ENCODE measurements at places on chromosomes 12 and 14.

GRCh38 chr12:123891011-123891410 lies 81.6 kb downstream of the CCDC92 start:
- no peak for DNase-seq

DNA sequence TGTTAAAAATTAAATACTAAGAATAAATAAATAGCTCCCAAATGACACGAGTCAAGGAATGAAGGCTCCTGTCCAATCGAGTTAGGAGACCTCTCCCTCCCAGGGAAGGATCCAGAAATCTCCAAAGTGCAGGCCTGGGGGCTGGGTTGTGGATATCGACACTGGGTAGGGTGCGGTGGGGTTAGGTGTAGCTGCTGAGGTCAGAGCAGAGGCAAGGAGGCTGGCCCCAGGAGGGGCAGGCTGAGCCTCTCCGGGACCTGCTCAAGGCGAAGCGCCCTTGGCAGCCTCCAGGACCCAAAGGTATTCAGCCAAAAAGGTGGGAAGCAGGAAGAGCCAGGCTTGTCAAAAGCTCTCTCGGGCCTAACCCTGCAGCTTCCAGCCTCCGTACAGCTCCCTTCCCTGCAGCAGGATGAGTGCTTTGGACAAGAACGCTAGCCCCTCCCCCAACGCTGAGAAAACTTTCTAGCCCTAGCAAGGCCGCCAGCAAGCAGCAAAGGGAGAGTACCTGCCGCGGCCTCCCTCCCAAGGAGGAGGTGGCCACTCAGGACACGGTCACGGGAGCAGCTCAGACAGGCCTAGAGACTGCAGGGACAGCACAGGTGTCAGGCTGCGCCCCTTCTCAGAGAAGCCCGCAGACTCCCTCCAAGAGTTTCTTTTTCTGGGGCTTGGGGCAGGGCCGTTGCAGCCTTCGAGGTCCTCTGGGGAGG lies 3.7 kb upstream of the PNMA1 start:
- DNase-seq: no peak

DNA sequence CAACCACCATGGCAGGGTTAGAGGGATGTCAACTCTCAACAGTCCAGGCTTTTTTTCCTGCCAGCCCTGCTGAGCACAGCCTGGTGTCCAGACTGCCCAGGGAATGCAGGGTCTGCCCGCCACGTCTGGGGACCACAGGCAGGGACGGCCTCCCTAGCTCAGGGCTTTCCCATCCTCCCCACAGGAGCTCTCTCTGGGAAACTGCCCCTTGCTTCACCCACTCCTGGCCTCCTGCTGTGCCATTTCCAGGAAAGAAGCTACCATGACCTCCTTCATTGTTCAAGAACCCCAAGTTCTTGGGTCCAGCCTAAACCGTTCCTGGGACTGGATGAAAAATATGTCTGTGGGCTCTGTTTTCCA lies 4.8 kb downstream of the SCNN1A start:
- no peak for DNase-seq

GRCh38 chr12:62813031-62813829 lies 121.7 kb downstream of the PPM1H start:
- no peak for DNase-seq

GRCh38 chr12:13546231-13546630 lies 349.7 kb downstream of the EMP1 start:
- no peak for DNase-seq

DNA sequence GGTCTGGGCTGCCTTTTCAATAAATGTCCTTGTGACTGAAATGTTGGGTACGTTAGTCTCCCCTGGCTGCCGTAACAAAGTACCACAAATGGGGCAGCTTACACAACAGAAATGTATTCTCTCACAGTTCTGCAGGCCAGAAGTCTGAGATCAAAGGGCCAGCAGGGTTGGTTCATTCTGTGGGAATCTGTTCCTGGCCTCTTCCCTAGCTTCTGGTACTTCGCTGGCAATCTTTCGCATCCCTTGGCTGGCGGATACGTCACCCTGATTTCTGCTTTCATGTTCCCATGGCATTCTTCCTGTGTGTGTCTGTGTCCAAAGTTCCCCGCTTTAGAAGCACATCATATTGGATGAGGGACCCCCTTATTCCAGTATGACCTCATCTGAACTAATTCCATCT lies 95.8 kb upstream of the NCOR2 start:
- no peak for DNase-seq

GRCh38 chr14:66495218-66496098 lies 9.3 kb downstream of the CCDC196 start:
- DNase-seq: peak; percentile 72

- DNase-seq: no peak
Measured at GRCh38 chr12:118417942-118418341, 41.6 kb downstream of the SUDS3 start.

DNA sequence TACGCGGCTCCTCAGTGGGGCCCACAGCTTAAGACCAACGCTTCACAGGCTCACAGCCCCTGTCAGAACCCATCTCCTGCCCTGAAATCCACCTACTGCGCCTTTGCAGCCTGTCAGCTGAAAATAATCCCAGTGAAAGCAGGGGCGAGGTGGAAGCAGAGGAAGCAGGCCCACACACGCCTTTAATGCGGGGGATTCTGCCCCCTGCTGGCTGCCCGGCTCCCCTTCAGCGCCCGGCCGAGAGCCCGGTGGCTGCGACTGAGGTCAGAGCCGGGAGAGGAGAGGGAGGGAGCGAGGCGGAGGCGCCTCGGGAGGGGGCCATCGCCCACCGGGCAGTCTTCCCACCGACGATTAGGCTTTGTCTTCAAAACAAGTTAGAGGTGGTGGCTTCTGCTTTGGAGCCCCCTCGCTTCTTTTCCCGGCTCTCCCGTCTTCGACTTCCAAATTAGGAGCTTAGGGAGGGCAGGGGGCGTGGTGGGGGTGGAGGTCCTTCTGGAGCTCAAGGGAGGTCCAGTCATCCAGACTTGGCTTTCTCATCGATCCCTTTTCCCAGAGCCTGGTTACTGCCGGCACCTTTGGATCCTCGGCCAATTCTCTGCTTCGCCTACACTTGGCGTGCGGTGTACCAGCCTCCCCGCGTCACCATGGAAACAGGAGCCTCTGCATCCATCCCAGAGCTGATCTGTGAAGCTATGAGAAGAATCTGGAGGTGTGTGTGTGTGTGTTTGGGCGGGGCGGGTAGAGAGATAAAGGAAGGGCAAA lies 25.2 kb upstream of the RND1 start:
- no peak for DNase-seq

DNA sequence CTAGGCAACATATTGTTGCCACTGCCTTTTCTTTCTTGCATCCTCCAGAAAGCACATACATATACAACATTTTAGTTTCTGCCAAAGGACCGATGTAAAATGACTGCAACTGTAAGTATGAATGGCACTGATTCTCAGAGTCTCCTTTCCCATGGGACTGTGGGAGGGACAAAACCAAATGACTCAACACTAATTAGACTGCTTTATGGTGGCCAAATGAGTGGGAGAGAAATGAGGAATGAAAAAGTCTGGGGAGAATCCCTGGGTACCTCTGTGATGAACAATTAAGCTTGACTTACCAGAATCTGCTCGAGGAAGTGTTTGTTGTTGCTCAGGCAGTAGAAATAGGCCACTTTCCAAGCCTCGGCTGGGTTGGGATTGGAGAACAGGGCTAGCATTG lies 10.1 kb downstream of the ZFYVE26 start:
- no peak for DNase-seq

DNA sequence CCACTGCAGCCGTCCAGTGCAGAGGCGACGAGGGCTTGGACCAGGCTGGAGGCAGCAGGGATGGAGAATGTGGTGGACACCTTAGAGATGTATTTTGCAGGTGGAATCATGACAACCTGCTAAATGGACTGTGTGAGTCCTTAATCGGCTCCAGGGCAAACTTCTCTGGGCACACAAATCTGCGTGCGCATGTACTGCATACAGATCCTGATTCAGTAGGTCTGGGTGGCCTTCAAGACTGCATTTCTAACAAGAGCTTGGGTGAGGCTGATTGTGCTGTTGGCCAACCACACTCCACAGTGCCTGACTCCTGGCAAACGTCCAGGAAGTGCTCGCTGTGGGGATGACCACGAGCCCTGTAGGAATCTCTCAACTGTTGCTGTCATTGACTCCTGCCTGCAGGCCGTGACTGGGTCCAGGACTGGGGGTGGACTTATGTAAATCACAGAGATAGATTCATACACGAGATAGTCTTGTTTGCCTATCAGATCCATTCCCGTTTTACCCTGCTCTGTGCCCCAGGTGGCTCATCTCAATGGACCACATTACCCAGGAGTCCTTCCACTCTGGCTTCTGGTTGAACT lies 27.2 kb downstream of the JDP2 start:
- no peak for DNase-seq

- no peak for DNase-seq
Measured at GRCh38 chr12:25155022-25155576, 39.9 kb downstream of the DNAI7 start.

DNA sequence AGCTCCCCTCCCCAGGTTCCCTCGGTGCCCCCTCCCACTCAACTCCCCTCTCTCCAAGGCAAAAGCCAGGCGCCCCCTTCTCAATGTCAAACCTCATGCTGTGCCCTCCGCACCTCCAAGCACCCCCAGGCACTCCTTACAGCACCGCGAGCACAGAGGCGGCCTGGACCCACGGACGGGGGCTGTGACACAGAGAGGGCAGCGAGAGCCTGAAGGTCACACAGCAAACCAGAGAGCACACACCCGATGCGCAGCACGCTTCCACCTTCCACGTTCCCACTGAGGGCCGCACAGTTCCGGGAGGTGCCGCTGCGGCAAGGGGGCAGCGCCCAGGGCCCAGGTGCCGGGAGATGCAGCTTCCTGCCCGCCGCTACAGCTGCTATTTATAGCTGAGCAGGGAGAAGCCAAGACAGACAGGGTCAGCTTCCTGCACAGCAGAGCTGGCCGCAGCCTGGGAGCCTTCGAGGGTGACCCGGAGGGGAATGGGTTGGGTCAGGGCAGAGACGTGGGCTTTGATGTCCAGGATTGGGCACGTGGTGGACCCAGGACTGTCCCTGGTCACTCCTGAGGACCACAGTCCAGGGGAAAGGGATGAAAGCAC lies 12.9 kb downstream of the NCOR2 start:
- DNase-seq: no peak

- no peak for DNase-seq
Measured at GRCh38 chr12:112887550-112887949, 19.2 kb upstream of the OAS1 start.

GRCh38 chr12:43015090-43015737 lies 425.7 kb upstream of the PRICKLE1 start:
- DNase-seq: no peak

- no peak for DNase-seq
Measured at GRCh38 chr12:77343291-77343690, 277.9 kb upstream of the E2F7 start.

DNA sequence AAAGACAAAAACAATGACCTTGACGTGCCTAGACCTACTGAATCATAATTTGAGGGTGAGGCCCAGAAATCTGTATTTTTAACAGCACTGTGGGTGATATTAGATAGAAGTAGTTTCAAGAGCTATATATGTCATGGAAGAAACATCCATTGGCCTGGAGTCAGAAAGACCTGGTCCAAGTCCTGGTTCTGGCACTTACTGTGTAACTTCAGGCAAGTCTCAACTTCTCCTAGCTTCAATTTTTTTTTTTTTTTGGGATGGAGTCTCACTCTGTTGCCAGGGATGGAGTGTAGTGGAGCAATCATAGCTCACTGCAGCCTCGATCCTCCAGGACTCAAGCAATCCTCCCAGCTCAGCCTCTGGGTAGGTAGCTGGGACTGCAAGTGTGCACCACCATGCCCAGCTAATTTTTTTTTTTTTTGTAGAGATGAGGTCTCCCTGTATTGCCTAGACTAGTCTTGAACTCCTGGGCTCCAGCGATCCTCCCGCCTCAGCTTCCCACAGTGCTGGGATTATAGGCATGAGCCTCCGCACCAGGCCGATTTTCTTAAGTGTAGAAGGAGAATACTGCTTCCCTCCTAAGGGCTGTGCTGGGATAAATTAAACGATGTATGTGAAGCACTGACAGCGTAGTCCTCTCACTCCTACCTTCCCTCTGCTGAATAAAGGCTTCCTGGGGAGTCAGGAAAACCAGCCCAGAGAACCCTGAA lies 14.3 kb upstream of the GPX2 start:
- DNase-seq: no peak

DNA sequence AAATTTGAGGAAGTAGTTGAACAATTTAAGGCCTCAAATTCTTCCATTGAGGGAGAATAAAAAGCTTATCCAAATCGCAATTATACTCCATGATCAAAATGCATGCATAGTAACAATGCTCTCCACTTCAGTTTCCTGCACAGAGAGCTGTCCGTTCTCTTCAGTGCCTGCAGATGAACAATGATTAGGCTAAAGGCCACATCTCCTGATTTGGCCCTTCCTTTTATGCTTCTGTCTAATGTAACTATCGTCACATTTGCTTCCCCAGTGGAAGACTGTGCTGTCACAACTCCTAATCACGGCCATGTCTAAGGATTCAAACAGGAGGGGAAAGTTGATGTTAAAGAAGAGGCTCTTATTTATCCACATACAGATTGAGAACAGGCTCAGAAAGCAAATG lies 113.6 kb upstream of the NPAS3 start:
- DNase-seq: no peak

Data from NCI-H446 treated with DMSO at 0.1 percent for 48 hours (cell line).